ENCODE measurements at places on chromosomes 2 and 18.

DNA sequence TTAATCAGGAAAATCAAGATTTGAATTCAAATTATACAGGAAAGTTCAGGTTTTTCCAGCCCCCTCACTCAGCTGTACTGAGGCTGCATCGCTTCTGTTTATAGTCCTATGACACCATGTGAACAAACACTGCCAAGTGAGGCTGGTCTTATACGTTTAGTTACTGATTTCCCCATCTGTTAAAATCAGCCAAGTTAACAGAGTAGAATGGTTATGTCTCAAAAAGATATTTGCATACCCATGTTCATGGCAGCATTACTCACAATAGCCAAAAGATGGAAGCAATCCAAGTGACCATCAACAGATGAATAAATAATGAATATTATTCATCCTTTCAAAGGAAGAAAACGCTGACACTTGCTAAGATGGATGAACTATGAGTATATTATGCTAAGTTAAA is 43.8 kb downstream of the REEP1 start:
- no peak for DNase-seq

- no peak for DNase-seq
Observed at GRCh38 chr2:236190674-236191073, 22.5 kb upstream of the GBX2 start.

DNA sequence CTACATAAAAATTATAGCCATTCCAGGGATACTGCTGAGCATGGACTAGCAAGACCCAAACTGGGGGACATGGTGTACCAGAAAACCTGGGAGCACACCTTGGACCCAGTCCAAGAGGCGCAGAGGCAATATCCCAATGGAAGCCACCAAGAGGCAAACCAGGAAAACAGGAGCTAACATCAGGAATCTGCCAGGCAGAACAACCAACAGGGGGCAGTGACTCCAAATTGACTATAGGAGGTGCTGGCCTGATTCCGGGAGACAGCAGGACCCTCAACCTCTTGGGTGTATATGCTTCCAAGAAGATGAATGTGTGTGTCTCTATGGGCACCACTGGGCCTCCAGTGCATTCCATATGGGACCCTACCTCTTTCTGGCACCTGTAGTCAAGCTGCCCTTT is 172.7 kb upstream of the ARL4C start:
- no peak for DNase-seq

DNA sequence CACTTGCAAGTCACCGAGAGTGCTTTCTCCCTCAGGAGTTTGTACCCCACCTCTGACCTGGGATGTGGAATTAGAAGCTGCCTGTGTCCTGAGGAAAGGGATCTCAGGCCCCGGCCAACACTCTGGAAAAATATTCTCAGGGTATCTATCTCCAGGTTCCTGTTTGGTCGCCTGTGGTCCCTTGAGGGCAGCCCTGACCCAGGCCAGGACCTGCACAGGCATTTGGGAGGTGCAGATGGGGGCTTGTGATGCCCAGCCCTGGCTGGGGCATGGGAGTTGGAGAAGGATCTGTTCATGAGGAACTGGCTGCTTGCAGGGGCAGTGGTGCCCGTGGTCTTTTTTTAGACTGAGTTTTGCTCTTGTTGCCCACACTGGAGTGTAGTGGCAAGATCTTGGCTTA is 46.3 kb downstream of the MYCN start:
- no peak for DNase-seq

- no peak for DNase-seq
Observed at GRCh38 chr2:232976176-232976575, 36.9 kb downstream of the NGEF start.

DNA sequence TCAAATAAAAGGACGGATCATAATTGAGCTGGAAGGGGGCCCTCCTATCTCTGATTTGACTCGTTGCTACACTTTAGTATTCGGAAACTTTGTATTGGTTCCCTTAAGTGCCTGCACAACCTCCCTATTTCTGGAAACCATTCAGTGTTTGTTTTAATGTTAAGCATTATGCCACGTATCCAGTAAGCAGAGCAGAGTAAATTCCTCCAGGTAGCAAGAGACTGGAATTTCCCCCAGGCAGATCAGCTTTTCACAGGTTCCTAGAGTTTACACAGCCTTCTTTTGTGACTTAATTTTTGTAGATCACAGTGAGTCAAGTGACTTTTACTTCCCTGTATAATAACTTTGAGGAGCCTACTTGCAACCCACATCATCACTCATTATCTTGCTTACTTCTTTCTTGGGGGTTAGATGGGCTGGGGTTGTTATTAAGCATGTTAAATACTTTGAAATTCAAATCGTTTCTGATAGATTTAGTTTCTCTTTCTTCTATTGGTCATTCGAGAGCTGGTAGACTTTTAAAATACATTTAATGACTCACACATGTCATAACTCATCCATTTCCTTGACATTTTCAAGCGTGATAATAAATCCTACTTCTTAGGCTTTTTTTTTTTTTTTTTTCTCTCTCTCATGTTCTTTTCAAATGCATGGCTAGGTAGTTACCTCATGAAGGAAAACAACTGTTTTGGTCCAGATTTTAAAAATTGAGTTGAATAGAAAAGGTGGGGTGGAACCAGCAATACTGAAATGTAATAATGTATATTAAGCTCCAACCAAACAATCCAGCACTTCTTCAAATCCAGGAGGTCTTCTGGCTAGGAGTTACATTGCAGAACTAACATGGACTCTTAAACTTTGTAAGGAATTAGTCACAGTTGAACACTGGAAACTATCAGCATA is 219.3 kb downstream of the NEDD4L start:
- DNase-seq = no peak

DNA sequence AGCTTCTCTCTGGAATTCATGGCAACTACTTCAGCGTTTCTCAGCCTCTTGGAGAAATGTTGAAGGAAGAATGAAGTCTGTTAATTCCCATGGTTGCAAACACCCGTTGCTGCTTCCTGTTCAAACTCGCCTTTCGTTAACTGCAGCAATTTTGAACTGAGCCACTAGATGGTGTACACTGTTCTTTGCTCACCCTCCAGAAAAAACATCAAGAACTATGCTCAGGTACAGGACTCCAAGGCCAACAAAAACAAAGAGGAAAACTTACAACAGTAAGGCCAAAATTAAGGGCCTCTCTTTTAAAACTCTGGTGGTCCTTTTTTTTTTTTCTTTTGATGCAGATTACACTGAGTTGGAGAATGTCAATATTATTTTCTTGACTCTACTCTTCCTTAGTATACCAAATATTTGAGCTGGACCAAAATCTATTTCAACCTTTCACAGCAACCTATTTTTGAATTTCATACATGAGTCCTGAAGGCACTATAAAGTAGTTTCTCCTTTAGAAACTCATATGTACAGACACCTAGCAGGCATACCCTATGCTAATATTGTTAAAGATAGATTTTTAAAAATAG is 58.2 kb downstream of the KLHL14 start:
- peak; percentile 47 for DNase-seq

DNA sequence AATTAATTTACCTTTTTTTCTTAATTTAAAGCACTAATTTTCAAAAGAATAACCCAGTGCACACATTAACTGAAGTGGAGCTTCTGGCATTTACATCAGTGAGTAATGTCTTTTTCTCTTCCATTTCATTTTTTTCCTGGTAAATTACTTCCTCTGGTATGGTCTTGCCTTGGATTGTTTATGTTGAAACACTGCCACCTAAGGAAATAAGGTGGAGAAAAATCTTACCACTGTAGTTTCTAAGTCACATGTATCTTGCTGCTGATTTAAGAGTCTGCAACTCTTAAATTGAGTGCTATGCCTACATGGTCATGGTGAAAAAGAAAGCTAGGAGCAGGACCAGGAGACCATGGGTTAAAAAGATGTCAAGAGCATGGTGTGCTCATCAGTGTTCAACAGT is 51.0 kb downstream of the TTC27 start:
- DNase-seq = no peak

- no peak for DNase-seq
Observed at GRCh38 chr2:187263675-187264560, 184.1 kb downstream of the CALCRL start.

DNA sequence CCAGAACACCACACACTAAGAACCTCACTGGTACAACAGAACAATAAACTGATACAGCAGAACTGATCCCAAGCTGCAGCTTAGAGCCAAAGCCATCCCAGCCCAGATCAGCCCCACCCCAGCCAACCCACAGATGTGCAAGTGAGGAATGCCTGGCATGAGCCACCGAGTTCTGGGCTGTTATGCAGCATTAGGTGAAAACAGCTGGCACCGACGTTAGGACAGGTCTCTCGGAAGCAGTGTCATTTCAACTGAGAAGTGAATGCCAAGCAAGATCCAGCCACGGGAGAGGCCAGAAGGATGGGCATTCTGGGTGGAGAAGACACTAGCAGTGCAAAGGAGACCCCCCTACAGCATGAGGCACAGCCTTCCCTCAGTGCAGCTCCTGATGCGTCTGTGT is 38.9 kb downstream of the ADCY3 start:
- no peak for DNase-seq

DNA sequence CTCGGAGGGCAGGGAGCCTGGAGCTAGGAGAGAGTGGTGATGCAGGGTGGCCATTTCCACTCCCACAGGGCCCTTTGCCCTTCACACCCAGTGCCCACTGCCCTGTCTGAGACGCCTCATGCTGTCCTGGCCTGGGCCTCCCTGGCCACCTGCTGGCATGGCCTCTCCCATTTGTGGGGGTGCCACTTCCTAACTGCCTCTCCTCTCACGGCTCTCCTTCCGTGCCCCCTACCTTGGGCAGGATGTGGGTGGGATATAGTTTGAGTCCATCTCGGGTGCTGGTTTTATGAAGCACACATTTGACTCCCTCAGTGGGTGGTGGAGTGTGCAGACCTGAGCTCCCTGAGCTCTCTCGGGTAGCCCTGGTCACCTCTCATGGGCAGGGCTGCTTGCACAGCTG is 46.0 kb downstream of the DGKD start:
- no peak for DNase-seq

- DNase-seq = no peak
Observed at GRCh38 chr18:12645751-12646203, 12.1 kb downstream of the SPIRE1 start.

DNA sequence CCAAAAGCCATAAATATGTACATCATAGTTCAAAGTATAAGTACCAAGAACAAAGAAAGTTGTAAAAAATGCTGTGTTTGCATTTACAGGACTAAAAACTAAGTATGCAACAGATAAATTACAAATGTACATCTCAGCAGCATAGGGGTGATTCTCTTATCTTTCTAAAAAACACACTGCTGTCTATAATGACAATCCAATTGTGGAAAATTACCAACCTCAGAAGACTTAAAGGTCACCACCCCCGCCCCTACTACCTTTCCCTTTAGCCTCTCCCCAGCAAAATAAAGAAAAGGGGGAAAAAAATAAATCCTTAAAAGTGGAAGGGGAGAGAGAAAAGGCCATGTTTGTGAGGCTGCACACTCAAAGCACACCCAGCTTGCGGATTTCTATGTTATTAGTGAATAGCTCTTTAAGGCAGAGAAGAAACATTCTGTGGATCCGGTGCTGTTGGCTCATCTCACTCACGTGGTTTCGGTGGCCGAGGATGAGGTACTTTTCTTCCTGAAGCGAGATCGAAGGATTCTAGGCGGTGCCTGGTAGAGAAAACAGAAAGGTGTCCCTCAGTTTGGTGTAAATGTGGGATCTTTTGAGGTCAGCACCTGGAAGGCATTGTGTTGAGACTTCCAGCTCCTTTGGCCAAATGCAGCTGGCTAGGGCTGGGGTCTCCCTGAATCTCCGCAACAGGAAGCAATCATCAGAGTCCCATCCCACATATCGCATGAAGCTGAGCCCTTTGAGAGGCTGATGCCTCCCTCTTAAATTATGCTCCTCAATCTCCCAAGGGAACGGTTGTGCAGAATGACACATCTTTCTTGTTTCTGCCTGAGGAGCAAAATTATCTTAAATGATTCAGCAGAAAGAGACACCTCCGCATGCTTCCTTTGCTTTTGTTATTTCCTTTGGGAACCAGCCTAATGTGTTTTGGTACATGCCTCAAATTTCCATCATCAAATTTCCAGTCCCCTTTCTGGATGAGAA is 17.6 kb downstream of the MRPL35 start:
- no peak for DNase-seq

DNA sequence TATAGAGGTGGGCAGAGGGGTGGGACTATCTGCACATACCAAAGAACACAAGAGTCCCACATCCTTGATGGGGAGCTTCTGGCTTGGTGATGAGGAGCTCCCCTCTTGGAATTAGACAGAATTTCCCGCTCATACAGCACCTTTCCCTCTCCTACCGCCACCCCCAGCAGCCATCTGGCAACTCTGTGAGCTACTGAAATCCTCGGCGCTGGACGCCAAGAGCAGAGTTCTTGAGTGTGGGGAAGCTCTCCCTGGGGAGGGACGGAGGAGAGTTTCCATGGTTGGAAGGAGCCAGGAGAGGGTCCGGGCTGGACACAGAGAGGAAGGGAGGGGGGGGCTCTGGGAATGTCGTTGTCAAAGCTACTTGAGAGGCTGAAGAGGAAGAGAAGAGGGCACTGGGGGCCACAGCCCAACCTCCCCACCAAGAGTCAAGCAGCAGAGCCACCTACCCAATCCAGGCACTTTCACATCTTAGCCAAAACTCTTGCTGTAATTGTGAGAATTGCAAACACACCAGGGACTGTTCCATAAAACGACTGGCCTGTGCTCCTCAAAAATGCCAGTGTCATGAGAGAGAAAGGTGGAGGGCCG is 89.4 kb upstream of the MCFD2 start:
- DNase-seq = no peak

- no peak for DNase-seq
Observed at GRCh38 chr2:134336352-134336751, 82.5 kb downstream of the MGAT5 start.

GRCh38 chr18:68937029-68937599 is 139.2 kb downstream of the CCDC102B start:
- DNase-seq = no peak

- no peak for DNase-seq
Observed at GRCh38 chr18:77337604-77338003, 88.0 kb downstream of the GALR1 start.

- DNase-seq = no peak
Observed at GRCh38 chr2:99822474-99823207, 319.7 kb downstream of the AFF3 start.

DNA sequence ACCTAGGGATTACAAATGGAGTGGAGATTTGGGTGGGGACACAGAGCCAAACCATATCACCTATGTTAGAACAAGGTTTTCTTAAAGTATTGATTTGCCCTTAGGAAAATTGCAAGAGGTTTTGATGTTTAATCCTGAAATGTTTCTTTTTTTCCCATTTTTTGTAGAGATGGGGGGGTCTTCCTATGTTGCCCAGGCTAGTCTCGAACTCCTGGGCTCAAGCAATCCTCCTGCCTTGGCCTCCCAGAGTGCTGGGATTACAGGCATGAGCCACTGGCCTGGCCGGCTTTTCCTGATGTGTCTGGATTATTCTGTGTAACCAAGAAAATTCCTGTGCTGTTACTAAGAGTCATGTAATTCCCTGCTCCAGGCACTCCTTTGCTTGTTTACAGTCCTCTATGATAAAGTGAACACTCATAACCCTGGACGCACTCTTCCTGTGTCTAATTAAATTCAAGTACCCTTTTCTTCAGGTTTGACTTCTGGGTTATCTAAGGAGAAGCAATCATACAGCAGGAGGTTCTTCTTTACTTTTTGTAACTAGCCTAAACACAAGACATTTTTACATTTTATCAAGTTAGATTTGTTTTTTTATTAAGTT is 15.0 kb upstream of the CTDP1 start:
- DNase-seq = no peak

- no peak for DNase-seq
Observed at GRCh38 chr18:47390410-47391024, 139.1 kb upstream of the SKOR2 start.

- no peak for DNase-seq
Observed at GRCh38 chr18:53798516-53798915, 426.0 kb downstream of the MBD2 start.

GRCh38 chr18:64562651-64563050 is 413.8 kb upstream of the LINC00305 start:
- no peak for DNase-seq
